ENCODE measurements at places on chromosomes 7 and 10. TPM values are rescaled to one million over a fixed set of nuclear protein-coding genes. Genes with fewer than 3 reads are reported as not detected.

DNA sequence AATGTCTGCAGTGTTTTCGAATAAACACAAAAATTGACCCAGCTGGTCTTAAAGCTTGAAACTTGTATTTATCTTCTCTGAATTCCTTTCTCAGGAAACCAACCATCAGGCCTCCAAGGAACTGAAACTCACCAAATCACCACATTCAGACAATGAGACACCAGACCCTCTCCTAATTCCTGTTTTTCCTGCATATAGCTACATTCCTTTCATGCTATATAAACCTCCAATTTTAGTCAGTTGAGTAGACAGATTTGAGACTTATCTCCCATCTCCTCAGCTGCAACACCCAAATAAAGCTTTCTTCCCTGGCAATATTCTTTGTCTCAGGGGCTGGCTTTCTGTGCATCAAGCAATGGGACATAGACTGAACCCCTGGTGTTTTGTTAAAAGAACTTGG, 317.0 kb downstream of the CACNA2D1 start:
- H3K27ac ChIP-seq = no peak overlapping the region
- H3K4me3 ChIP-seq = no peak overlapping the region
- peaks cover 4% of the 10 kb centered on the region for H3K4me1 ChIP-seq

DNA sequence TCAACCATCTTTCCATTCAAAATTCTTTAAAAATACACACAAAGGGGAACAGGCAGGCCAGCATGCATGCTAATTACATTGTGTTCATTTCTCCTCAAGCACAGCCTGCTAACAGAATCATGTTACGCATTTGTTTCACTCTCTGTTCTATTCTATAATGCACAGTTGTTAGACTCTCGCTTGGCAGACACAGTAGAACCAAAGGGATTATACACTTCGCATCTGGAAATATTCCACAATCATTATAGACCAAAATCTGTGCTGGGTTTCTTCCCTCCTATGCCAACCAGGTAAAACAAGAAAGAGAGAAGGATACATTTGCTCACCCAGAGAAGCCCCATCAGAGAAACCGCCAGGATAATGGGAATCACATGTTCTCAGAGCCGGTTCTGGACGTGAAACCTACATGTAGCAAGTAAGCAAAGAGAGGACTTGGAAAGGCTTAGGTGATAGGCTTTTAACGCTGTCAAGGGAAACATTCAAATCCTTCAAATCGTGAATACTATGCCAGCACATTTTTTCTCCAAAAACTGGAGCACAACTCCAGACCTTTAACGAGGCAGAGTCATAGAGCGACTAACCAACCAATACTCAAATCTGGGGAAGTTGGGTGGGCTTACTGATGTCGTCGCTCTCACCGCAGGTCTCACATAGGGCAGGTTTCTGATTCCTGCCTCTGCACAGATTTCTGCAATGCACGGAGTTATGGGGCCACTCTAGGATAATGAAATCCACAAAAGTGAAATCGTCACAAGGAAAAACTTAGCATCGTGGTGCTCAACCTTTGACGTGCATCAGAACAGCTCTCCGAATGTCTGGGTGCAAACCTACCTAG, 380.5 kb upstream of the AUTS2 start:
- peaks cover 54% of the 10 kb centered on the region for H3K27me3 ChIP-seq
- no peak overlapping the region for H3K27ac ChIP-seq
- no peak for DNase-seq

The NKX2-3 gene
- not detected for total RNA-seq

DNA sequence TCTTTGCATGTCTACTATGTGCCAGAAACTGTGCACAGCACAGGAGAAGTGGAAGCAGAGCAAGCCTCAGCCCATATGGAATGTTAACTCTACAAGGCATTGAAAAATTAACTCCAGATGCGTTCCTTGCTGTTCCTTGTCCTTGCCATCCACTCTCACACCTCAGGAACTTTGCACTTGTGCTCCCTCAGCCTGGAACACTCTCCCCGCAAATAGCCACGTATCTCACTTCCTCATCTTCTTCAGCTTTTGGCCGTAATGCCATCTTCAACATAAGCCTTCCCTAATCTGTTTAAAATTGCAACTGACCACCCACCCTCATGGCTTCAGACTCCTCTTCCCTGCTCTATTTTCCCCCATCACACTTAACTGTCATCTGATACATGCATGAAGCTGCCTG, 83.2 kb upstream of the CAPZA2 start:
- no peaks in the 10 kb centered on the region for H3K36me3 ChIP-seq
- H3K4me1 ChIP-seq = peaks cover 11% of the 10 kb centered on the region
- no peak overlapping the region for H3K4me3 ChIP-seq
- H3K27me3 ChIP-seq = no peaks in the 10 kb centered on the region
- DNase-seq = no peak
- H3K27ac ChIP-seq = no peak overlapping the region

- H3K27ac ChIP-seq = no peak overlapping the region
- no peaks in the 10 kb centered on the region for H3K36me3 ChIP-seq
Measured at GRCh38 chr10:132102071-132102716, 36.4 kb downstream of the JAKMIP3 start.

The DDX50 gene
- 57.7 TPM for total RNA-seq

- H3K27me3 ChIP-seq = no peaks in the 10 kb centered on the region
- DNase-seq = no peak
- H3K36me3 ChIP-seq = no peaks in the 10 kb centered on the region
- H3K4me1 ChIP-seq = no peaks in the 10 kb centered on the region
- no peak overlapping the region for H3K4me3 ChIP-seq
Measured at GRCh38 chr7:12490107-12490688, 80.3 kb upstream of the SCIN start.

DNA sequence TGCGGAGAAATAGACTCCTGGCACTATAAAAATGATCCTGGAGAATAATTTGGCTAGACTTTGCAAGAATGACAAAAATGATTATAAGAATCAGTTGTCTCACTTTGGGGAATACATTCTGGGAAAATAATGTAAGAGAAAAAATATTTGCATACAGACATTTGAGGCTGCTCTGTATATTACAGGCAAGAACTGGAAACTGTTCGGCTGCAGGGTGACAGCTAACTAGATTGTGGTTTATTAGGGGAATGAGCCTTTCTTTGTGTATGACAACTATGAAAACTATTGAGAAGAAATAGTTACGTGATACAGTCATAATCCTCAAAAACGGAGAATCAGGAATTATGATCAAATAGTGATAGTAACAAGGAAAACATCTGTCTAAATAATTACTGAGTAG, 8.6 kb downstream of the TRIM56 start:
- H3K36me3 ChIP-seq = peaks cover 12% of the 10 kb centered on the region
- H3K27ac ChIP-seq = no peak overlapping the region
- no peak for DNase-seq

DNA sequence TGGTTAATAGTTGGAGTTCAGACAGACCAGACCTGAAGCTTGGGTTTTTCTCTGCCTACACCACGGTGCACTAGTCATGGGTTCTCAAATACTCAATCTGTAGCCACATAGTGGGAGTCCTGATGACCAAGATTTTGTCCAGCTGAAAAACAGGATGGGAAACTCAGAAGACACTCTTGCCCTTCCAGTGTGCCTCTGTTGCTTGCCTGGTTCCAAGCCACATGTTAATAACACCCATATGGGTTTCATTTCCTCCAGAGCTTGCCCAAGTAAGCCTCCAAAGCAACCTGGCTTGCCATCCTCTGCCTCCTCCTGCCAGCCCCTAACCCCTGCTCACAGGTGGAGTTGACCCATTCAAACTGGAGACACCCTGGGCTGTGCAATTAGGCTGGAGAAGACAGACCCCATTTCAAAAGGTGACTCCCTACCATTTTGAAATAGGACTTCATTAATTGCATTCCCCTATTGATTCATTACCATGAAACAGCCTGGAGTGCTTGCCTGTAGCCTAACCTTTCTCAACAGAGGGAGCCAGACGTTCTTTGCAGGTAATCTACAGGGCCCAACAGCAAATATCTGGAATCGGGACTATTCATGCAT, 108.0 kb upstream of the HABP2 start:
- H3K27ac ChIP-seq = no peak overlapping the region
- no peak for DNase-seq
- peaks cover 6% of the 10 kb centered on the region for H3K4me1 ChIP-seq
- no peaks in the 10 kb centered on the region for H3K36me3 ChIP-seq
- no peak overlapping the region for H3K4me3 ChIP-seq

DNA sequence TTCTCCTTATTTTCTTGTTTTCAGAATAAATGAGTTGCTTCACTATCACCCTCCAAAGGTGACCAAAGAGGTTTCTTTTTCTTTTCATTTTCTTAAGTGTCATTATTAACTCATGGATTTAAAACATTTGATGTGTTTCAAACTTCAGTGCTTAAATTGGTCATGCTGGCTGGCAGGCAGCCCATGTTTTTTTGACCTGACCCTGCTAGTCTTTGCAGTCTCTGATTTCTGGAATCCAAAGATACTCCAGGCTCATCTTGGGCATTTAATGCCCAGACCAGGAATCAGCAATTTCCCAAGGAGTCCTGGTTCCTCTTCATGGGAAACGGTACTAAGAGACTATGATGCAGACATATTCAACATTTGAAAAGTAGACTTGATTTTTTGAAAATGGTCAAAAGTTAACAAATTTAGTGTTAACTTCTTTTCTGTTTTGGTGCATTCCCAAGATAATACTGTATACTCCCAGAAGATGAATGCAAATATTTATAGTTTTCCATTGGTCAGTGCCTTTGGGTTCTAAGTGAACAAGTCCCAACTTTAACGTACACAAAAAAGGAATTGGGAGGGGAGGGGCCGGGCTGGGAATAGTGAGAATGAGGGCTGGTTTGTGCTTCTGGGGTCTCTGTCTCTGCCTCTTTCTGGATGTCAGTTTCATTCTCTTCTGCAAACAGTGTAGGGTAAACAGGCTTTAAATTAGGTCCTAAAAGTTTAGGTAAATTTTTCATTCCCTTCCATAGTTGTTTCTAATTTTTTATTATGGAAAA, 19.8 kb downstream of the NUB1 start:
- peaks cover 4% of the 10 kb centered on the region for H3K4me1 ChIP-seq
- H3K36me3 ChIP-seq = peaks cover 23% of the 10 kb centered on the region
- DNase-seq = no peak

The ZNF716 gene
- total RNA-seq = not detected

DNA sequence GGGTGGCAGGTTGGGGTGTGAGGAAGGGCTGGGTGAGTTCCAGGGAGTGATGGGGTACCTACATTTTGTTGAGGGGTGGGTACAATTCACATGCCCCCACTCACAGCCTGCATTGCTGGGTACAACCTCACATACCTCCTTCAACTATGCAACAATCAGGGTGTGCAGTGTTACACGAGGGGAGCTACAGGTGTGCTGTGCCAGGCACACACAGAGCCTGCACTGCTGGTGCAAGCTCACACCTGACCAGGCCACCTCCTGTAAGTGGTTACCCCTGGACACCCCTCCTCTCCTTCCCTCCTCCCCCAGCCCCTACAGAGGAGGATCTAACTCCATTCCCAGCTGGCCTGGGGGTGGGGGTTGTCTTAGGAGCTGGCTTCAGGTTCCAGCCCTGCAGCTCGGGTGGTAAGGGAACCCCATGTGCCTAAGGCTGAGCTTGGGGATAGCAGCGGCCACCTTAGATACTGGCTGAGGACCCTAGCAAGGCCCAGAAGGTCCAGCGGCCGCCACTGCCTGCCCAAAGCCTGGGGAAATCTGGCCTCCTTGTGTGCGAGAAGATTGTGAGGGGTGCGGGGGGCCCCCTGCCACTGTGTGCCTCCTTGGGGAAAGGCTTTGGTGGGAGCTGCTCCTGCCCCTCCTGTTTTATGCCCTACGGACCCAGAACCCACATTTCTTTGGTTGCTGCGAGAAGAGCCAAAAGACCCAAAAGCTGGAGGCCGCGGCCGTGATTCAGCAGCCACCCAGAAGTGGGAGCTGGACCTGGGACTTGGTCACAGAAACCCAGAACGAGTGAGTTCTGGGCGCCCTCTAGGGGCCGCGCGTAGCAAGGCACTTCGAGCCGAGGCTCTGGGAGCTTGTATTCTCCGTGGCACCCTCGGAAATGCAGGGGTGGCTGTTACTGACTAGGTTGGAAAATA, 10.8 kb downstream of the TLX1 start:
- peaks cover 100% of the 10 kb centered on the region for H3K27me3 ChIP-seq
- no peak overlapping the region for H3K27ac ChIP-seq
- no peak overlapping the region for H3K4me3 ChIP-seq

The RELN gene
- total RNA-seq = 0.07 TPM

GRCh38 chr10:95963202-95963990, 55.6 kb downstream of the CC2D2B start:
- H3K27ac ChIP-seq = no peak overlapping the region
- peaks cover 8% of the 10 kb centered on the region for H3K27me3 ChIP-seq

The SLC29A4 gene
- total RNA-seq = 32.5 TPM

The CREB5 gene
- total RNA-seq = 6.9 TPM

DNA sequence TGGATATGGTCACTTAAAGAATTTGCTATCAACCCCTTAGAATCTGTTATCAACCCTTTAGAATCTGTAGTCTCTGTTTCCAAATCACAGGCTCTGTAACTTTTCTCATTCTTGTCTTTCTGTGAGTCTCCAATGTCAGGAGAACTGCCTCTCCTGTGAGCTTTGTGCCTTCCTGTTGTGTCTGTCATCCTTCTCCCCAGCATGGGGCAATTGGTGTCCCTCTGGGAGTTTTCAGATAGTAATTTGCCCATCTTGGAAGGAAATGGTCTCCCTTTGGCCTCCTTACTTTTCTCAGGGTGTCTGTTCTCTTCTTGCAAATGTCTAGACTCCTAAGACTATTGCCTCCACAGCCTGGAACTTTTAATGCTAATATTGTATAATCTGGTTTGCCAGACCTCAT, 521.9 kb downstream of the NRG3 start:
- peaks cover 59% of the 10 kb centered on the region for H3K27me3 ChIP-seq
- no peak overlapping the region for H3K4me3 ChIP-seq
- H3K27ac ChIP-seq = no peak overlapping the region
- H3K36me3 ChIP-seq = no peaks in the 10 kb centered on the region

GRCh38 chr7:39416866-39417265, 149.3 kb upstream of the YAE1 start:
- no peak overlapping the region for H3K4me3 ChIP-seq
- H3K27me3 ChIP-seq = no peaks in the 10 kb centered on the region
- peaks cover 8% of the 10 kb centered on the region for H3K4me1 ChIP-seq
- no peak for DNase-seq
- no peaks in the 10 kb centered on the region for H3K36me3 ChIP-seq

The CTAGE8 gene
- total RNA-seq = 0.72 TPM

- H3K27ac ChIP-seq = no peak overlapping the region
- no peak overlapping the region for H3K4me3 ChIP-seq
- no peaks in the 10 kb centered on the region for H3K36me3 ChIP-seq
- DNase-seq = no peak
- no peaks in the 10 kb centered on the region for H3K27me3 ChIP-seq
- H3K4me1 ChIP-seq = peaks cover 9% of the 10 kb centered on the region
Measured at GRCh38 chr10:27537787-27538186, 33.7 kb downstream of the RAB18 start.
